ENCODE measurements at places on chromosomes 6 and 20.

DNA sequence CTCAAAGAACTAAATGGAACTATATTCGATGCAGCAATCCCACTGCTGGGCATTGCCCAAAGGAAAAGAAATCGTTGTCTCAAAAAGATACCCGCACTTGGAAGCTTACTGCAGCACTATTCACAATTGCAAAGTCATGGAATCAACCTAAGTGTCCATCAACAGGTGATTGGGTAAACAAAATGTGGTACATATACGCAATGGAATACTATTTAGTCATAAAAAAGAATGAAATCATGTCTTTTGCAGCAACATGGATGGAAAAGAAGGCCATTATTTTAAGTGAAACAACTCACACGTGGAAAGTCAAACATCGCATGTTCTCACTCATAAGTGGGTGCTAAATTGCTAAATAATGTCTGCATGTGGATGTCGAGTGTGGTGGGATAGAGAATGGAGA lies 70.9 kb upstream of the MPC1 start:
- DNase-seq, result no peak

DNA sequence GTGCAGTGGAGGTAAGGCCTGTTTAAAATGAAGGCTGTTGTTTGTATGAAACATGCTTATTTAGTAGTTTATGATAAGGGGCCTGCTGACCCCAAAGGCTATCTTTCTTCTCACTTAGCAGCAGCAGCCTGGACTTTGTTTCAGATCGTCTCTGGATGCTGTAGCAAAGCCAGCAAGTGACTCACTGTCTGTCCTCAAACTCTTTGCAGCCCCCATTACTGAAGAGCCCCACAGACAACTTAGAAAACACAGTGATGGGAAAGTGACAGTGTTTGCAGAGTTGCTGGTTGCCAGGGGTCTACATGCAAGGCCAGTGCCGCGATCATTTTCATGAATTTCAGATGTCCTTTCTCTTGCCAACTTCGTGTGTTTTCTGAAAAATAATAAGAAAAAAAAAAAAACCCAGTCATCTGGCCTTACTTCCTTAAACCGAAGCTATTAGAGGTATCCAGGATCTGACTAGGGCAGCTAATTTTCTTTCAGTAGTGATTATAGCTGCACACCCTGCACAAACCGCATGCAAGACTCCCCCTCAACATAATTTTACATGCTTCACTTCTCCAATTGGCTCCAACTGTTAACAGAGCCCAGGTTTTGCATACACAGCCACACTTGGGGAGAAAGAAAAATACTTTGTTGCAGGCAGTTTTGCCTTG lies 11.6 kb upstream of the F13A1 start:
- DNase-seq, result peak; percentile 61

GRCh38 chr20:25361287-25361683 lies 29.4 kb downstream of the ABHD12 start:
- DNase-seq, result no peak

GRCh38 chr20:37219751-37220668 lies 40.7 kb upstream of the MROH8 start:
- DNase-seq, result peak; percentile 59

DNA sequence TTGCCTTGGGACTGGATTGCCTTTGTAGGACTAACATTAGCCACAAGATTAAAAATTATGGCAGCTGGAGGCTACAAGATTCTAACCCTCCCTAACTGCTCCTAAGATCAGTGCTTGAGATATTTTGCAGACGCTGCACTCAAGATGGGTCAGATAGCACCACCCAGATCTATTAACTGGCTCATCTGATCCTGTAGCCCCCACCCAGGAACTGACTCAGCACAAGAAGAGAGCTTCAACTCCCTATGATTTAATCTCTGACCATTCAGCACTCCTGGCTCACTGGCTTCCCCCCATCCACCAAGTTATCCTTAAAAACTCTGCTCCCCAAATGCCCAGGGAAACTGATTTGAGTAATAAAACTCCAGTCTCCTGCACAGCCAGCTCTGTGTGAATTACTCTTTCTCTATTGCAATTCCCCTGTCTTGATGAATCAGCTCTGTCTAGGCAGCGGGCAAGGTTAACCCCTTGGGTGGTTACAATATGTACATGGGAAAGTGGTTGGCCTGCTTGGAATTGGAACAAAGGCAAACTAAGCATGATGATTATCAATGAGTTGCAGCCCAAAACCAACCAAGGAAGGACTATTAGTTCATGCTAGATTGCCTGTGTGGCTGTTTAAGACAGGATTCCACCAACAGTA lies 111.3 kb downstream of the OR2B2 start:
- no peak for DNase-seq

GRCh38 chr20:49471397-49471796 lies 11.1 kb downstream of the KCNB1 start:
- no peak for DNase-seq

All from eye (tissue), 1 donor.